ENCODE measurements at places on chromosomes 16 and 17.
A peak's percentile ranks its signal among the peaks of the same experiment; 100 is the strongest.

DNA sequence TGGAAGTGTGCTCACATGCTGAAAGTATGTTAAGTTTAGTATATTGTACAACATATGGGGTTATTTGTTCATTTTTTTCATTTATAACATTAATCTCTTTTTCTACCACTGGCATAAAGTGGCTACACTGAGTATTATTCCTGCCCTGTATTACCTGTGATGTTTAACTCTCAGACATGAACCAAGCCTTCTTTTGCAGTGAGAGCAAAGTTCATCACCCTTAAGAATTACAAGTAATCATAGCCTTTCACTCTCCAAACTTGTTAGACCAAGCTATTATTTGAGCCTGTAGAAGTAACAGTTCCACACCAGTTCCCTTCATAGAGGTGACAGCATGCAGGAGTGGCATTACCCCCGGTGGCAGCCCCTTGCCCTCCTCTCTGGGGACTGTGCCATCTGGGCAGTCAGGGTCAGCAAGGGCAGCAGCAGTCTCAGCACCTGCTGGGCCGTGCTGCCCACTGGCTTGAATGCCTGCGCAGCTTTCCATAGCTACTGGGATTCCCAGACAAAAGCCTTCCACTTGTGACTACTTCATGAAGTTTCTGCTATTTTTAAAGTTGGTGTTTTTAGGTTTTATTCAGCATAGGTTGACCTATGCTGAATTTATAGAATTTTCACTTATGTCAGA, 71.3 kb downstream of the TMC6 start:
- DNase-seq: no peak

DNA sequence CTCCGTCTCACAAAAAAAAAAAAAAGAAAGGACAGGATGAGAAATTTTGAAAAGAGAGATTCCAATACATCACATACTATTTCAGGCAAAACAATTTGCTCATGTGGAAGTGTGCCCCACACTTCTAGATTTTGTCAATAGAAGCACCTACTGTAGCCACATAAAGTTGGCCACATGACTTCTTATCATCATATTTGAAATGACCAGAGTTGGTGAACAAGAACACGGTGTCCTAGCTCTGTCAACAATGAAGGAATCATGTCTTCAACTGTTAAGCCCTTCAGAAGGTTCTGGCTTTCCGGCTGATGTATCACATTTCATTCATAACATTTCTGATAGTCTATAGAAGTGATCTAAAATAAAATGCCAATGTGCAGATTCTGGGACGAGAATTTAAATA, 534.5 kb downstream of the TMEM114 start:
- no peak for DNase-seq

GRCh38 chr17:49968405-49969133, 421 bp upstream of the DLX4 start:
- DNase-seq: no peak

- no peak for DNase-seq
Measured at GRCh38 chr16:1372292-1372950, 20.7 kb downstream of the GNPTG start.

GRCh38 chr16:66651965-66652364, 44.6 kb downstream of the CMTM4 start:
- no peak for DNase-seq

DNA sequence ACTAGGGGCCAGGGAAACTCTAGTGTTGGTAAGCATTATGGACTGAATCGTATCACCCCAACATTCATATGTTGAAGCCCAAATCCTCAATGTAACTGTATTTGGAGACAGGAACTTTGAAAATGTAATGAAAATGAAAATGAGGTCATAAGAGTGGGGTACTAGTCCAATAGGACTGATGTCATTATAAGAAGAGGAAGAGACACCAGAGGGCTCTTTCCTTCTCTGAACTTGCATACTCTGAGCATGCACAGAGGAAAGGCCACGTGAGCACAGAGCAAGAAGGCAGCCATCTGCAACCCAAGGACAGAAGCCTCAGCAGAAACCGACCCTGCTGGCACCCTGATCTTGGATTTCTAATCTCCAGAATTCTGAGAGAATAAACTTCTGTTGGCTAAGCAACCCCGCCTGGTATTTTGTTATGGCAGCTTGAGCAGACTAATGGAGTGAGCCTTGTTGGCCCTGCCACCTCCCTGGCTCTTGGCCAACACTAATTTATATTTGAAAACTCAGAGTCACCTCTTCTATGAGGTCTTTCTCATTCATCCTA, 273.4 kb downstream of the NTN1 start:
- DNase-seq: no peak

DNA sequence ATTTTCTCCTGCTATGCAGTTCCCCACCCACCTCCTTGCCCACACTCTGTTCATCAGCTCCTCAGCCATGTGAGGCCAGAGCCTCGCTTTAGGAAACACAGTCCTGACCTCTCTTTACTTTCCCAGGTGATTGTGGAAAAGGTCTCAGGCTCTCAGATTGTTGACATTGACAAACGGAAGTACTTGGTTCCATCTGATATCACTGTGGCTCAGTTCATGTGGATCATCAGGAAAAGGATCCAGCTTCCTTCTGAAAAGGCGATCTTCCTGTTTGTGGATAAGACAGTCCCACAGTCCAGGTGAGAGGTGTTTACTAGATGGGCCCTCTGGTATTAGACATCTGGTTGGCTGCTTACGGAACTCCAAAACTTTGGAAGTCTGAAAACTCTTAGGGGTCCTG, 1.7 kb downstream of the GABARAPL2 start:
- no peak for DNase-seq

DNA sequence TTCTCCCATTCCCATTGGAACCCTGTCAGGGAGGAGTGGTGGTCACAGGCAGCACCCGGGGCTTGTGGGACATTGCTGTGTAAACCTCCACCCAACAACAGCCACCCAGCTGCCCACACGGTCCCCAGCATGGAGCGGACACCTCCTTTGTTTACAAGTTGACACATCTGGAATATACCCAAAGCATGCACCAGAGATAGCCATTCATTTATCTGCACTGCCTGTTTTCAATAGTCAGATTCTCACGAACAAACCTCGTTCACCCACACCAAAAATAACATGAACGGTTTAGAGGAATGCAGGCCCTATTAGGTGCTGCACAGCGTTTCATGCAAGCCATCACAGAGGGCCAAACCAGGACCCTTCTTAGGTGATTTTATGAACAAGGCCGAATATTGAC, 244.8 kb downstream of the FOXL1 start:
- no peak for DNase-seq

GRCh38 chr17:47720754-47721533, 12.1 kb upstream of the TBX21 start:
- DNase-seq: peak; percentile 59

- no peak for DNase-seq
Measured at GRCh38 chr17:1367351-1367745, 32.7 kb downstream of the YWHAE start.

DNA sequence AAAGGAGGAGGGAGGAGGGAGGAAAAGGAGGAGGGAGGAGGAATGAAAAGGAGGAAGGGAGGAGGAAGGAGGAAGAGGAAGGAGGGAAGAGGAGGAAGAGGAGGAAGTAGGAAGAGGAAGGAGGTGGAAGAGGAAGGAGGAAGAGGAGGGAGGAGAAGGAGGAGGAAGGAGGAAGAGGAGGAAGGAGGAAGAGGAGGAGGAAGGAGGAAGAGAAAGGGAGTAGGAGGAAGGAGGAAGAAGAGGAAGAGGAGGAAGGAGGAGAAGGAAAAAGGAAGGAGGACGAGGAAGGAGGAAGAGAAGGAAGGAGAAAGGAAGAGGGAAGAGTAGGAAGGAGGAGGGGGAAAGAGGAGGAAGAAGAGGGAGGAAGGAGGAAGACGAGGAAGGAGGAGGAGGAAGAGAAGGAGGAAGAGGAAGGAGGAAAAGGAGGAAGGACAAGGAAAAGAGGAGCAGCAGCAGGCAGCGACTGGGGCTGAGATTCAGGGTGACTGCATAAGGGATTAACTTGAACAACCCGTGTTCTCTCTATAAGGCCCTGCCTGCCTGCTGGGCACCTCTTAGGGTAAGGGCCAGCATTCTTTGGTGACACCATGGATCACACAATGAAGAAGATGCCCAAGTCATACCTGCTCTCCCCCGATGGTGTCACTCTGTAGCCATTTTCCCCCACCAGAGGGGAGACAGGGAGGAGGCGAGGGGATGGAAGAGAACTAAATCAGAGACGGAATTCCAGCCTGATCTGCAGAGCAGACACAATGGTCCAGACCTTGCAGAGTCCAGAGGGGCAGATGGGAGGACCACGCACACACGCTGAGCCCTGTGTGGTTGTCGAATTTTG, 1.4 kb upstream of the IL34 start:
- no peak for DNase-seq

GRCh38 chr17:74761419-74761818, 13.0 kb downstream of the NHERF1 start:
- no peak for DNase-seq

- DNase-seq: no peak
Measured at GRCh38 chr16:1206326-1206725, 18.7 kb downstream of the TPSG1 start.

DNA sequence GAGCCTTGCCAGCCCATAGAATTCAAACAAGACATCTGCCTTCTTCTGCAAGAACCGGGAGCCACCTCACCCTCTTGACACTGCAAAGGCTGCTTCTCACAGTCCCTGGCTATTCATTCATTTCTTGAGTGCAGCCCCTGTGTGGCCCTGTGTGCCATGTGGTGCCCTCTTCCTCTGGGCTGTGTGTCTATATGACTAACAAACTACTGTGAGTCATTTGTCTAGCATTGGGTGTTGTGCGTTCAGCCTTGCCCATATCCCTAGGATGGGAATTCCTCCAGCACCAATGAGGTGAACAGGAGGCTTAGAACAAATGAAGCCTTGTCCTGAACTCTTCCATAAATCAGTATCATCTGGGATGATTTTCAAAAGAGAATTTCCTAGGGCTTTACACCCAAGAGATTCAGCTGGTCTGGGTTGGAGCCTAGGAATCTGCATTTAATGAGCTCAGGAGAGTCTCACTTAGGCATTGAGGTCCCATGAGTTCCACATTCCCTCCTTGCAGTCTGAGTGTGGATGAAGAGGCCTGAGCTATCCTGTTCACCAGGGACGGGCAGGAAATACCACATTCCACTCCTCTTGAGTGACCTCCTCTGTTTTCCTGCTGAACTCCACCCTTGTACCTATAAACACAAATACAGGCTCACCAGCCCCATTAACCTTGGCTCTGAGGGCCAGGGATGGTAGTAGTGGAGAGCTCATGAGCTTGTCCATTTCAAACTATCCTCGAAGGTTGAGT, 308.7 kb upstream of the N4BP1 start:
- DNase-seq: no peak

GRCh38 chr17:65633988-65634387, 72.5 kb upstream of the AXIN2 start:
- no peak for DNase-seq

DNA sequence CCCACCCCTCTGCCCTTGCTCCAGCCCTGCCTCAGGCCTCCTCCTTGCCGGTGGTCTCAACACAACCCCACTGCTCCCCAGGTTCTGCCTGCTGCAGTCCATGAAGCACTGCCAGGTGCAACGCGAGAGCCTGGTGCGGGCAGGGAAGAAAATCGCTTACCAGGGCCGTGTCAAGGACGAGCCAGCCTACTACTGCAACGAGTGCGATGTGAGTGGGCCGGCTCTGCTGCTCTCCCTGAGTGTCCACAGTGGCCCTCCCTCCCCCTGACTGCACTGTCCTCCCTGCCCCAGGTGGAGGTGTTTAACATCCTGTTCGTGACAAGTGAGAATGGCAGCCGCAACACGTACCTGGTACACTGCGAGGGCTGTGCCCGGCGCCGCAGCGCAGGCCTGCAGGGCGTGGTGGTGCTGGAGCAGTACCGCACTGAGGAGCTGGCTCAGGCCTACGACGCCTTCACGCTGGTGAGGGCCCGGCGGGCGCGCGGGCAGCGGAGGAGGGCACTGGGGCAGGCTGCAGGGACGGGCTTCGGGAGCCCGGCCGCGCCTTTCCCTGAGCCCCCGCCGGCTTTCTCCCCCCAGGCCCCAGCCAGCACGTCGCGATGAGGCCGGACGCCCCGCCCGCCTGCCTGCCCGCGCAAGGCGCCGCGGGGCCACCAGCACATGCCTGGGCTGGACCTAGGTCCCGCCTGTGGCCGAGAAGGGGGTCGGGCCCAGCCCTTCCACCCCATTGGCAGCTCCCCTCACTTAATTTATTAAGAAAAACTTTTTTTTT, 1.8 kb upstream of the TMEM88 start:
- no peak for DNase-seq

DNA sequence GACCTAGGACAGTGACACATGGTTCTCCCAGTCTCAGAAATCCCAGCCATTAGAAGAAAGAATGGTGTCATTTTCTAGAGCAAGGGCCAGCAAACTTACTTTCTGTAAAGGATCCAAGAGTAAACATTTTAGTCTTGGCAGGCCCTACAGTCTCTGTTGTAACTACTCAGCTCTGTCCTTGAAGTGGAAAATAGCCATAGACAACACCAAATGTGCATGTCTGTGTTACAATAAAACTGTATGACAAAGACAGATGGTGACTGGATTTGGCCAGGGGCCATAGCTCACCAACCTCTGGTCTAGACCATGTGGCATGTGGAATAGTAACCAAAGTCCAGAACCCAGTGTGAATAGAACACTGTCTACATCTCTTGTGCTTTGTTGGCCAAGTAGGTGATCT, 286.5 kb downstream of the HS3ST4 start:
- DNase-seq: no peak

DNA sequence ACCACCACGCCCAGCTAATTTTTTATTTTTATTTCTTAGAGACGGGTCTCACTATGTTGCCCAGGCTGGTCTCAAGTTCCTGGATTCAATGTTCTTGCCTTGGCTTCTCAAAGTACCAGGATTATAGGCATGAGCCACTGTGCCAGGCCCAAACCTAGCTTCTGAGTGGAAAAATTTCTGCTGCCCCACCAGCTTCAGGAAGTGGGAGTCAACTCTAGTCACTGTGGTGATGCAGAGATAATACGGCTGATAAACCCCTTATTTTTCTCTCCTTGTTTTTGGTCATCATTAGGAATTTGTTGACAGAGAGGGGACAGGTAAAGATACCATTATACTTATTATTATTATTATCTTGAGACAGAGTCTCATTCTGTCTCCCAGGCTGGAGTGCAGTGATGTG, 27.8 kb upstream of the PHOSPHO1 start:
- DNase-seq: no peak

- no peak for DNase-seq
Measured at GRCh38 chr17:19285213-19285900, 48.2 kb downstream of the EPN2 start.

GRCh38 chr17:57915985-57916757, 39.0 kb downstream of the CUEDC1 start:
- no peak for DNase-seq

Measured in bone marrow (tissue), 2 donors.